ENCODE measurements at places on chromosomes 3 and 15.

GRCh38 chr3:46049093-46049492, 21.8 kb upstream of the XCR1 start:
- DNase-seq: no peak

GRCh38 chr3:151377768-151378385, 6.7 kb downstream of the P2RY12 start:
- DNase-seq: no peak

DNA sequence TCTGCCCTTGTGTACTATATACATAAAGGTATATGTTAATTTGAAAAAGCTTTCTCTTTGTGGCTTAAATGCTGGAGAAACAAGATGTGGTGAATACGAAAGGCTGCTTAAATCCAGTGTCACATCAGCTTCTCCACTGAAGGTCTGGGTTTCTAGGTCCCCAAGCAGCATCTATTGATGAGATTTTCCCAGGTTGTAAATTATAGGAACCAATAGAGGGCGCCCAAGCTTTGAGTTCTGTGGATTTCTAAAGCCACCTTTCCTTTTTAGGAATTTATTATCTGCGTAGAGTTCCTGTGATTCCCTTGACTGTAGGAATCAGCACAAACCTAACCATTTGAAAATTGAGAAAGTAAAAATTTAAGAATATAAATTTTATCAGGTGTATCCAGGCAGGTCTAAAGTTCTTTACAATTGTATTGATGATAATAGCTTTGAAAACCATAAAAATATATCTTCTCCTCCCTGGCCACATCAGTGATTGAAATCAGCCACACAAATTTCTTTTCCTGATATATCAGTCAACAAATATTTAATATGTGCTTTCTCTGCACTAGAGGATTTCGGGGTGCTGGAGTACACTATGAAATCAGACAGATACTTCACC, 88.3 kb upstream of the ADAMTSL3 start:
- DNase-seq: peak; percentile 34

- no peak for DNase-seq
Observed at GRCh38 chr15:66650433-66650832, 51.6 kb upstream of the SMAD6 start.

DNA sequence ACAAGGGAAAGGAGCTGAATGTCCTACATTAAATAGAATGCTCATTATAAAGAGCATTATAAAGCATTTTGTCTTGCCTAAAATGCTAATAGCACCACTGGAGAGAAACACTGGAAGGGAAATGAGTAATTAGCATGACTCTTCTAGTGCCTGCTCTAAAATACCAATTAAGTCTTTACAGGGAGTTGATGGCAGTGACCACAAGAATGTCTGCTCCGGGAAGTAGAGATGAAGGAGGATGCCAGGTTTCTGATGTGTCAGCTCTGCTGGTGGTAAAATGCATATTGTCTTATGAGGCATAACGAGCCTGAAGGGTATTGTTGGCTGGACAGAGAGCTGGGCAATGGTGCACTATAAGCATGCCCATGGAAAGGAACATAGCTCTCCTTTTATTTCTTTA, 49.5 kb downstream of the MYLK start:
- peak; percentile 100 for DNase-seq

DNA sequence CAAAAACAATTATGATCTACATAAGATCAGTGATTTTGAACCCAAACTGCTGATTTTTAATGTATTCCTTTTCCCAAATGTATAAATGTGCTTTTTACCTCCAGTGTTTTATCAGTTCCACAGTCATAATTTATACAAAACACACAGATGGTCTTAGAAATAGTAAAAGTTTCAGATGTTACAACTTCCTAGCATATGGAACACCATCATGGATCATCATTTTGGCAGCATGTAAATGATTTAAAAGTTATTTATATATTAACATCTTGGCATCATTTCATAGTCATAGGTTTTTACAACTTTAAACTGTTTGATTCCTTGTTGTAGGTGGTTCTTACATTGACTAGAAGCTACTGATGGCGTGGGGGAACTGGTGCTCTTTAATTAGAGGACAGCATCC, 1025.3 kb downstream of the ROBO1 start:
- no peak for DNase-seq

DNA sequence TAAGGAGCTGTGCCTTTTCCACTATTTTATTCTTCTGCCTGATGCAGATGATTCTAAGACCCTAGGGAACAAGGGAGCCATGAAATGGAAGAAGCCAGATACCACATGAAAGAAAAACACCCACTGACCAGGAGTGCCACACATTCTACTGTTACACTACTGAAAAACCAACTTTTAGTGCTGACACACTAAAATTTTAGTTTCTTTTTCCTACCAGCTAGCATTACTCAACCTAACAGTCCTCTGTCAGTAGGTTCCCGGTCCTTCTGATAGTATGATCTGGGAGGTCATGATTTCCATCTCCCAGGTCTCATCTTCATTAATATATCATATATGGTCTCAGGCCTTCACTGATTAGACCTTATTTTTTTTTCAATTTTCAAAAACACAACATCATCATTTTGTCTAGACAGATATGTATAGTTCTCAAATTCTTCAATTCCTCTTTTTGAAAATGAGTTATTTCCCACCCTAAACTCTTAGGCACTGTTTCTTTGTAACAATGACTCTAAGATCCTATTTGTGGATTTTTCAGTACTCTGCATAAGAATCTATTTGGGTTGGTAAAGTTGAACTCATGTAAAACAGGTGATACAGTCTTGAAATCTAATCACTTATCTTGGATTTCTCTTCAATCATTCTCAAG, 321.8 kb downstream of the CTNNB1 start:
- DNase-seq: no peak

DNA sequence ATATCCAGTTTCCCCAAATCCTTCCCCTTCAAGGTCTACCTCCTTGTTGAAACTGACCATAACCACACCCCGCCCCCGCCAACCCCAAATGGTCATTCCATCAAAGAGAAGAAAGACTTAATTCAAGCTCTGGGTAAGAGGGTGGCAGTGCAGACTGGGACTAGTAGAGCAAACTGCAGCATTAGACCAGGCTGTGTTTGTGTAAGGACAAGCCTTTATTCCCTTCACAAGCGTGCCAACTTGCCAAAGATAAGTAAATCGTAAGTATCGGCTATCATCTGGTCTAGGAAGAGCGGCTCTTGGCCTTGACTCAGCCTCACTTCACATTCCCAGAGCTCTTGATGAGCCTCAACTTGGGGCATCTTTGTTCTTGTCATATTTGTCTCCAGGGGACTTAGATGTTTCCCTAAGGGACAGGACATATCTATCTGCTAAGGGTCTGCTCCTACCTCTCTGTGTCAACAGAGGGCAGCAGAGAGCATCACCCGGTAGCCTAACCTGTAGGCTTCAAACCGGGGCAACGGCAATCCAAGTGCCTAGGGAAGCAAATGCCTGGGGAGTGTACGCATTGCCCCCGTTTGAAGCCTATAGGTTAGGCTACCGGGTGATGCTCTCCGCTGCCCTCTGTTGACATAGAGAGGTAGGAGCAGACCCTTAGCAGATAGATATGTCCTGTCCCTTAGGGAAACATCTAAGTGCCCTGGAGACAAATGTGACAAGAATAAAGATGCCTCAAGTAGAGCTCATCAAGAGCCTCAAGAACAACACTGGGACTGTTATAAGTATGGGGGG, 8.9 kb upstream of the MAP3K13 start:
- peak; percentile 68 for DNase-seq

GRCh38 chr15:79535536-79535935, 103.4 kb downstream of the MINAR1 start:
- peak; percentile 4 for DNase-seq

DNA sequence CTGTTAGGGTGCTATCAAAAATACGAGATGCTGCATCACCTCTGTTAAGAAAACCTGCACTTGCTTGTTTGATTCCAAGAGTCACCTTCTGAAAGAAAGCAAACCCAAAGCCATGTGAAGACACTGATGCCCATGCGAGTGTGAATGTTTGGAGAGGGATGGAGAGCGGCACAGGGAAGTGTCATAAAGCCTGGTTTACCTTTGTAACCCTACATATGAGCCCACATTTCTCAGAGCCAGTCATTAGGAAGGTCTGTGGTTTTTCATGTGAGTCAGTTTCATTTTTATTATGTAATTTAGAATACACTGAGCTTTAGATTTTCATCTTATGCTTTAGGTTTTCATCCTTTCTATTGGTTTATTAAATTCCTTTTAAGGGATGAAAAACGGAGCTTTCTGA, 896.8 kb downstream of the ROBO1 start:
- peak; percentile 5 for DNase-seq

DNA sequence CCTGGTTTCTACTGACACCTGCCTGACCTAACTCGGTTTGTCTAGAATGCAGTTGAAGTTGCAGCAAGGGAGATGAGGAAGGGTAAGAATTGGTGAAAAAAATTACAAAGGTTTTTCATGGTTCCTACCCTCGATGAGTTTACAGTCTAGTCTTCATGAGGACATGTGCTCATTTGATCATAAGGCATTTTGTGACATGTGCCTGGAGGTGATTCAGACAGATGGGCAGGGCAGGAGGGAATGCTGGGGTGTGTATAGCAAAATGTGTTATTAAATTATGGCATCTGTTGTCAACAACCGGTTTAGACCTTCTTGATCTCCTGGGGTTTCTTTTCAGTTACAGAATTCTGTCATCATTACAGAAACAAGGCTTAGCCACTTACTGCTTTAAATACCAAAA, 101.2 kb downstream of the CACNA1D start:
- no peak for DNase-seq

DNA sequence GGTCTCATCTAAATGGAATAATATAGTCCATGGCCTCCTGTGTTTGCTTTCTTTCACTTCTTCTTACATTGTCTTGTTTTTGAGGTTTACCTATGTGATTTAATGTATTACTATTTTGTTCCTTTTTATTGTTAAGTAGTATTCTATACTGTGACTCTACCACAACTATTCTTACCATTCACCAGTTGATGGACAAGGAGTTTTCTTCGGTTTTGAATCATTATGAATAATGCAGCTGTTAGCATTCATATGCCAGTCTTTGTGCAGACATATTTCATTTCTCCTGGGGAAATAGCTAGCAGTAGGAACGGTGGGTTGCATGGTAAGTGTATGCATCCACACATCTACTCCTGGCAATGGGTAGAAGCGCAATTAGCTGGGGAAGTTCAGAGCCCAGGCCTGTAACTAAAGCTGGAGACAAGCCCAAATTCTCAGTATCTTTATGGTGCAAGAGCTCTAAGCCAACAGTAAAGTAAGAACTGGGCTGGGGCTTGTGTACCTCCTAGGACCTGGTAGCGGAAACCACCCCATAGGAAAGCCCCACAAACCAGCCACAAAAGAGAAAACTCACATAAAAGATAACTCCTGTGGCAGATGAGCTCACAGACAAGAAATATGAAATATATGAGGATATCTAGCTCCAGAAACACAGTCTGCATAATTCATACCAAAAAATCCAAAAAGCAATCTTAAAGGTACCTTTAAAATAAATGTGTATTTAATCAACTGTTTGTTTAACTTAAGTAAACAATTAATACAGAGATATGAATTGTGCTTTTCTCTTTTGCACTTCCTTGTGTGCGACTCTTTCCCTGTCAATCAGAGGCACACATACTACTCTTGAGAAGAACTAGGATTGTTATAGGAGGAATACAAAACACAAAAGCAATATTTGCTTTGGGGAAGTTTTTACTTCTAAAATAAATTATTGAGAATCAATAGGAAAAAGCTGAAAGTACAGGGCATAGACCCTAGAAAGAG, 2.7 kb upstream of the CSTA start:
- DNase-seq: no peak

DNA sequence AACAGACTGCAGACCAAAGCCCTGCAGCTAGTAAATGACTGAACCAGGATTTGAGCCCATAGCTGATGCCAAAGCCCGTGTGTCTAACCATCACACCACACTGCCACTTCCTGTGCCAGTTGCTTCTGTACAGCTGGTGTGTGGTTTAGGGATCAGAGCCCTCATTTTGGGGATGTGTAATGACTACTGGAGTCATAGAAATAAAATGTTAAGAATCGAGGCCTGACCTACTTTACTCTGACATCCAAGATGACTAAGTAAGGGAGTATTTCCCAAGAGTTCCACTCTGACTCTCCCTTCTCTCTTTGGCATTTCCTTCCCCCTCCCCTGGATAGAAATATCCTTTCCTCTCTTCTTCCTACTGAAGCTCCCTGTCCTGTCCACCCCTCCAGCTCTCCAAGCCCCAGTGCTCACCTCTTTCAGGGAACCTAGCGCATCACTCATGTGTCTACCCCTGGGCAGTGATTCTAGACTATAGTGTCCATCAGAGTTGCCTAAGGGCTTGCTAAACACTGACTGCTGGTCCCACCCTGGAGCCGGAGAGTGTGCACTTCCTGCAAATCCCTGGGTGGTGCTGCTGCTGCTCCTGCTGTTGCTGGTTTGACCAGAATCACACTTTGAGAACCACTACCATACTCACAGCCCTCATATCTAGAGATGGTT, 53.8 kb downstream of the MGLL start:
- DNase-seq: peak; percentile 100

DNA sequence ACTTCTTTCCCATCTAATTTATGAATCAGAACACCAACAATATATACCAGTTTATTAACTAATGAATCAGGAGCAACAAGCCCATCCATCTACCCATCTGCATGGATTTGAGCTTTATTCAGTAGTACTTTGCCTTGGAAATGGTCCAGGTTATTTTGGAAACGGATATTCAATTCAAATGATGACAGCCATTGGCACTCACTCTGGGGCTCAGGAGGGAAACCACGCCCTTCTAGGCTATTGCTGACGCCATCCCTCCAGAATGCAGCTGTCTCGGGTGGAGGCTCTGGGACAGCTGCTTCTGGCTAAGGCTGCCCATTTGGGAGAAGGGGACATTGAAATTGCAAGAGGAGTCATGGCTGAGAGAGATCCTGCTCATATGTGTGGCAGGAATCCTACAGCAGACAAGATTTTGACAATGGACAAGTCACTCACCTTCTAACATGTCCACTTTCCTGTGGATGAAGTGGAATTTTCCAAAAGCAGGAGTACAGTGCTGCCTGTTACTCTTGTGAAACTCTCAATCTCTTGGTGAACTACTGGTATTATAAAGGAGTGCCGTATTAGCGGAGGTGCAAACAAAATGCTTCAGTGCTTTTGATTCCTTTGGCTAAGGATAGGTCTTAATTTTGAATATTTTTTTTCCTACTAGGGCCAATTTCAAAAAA, 29.3 kb upstream of the TRAK1 start:
- DNase-seq: peak; percentile 91

GRCh38 chr15:74815121-74815934, 2.7 kb downstream of the LMAN1L start:
- DNase-seq: no peak

GRCh38 chr3:66144568-66145407, 76.0 kb upstream of the SLC25A26 start:
- DNase-seq: peak; percentile 50

GRCh38 chr3:59877263-59878037, 827.6 kb upstream of the CFAP20DC start:
- DNase-seq: no peak
